ENCODE measurements at places on chromosomes 5 and 9.

DNA sequence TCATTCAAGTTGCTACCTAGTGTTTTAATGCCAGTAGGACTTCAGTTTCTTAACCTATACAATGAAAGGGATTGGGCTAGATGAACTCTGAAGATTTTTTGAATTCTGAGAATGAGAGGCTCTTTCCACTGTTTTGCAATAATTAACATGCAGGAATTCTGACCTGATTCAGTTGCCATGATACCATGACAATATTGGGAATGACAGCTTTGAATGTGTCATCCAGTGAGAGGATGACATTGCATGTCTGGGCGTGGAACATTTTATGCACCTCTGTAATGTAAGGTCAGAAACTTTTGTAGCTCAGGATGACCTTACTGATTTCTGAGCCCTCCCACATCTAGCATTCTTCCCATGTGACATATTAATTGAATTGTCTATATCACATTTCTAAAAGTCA is 30.6 kb upstream of the SPINK5 start:
- no peaks in the 10 kb centered on the region for H3K36me3 ChIP-seq
- no peaks in the 10 kb centered on the region for H3K27me3 ChIP-seq
- no peaks in the 10 kb centered on the region for H3K4me1 ChIP-seq
- no peak overlapping the region for H3K4me3 ChIP-seq

- H3K4me1 ChIP-seq = peaks cover 6% of the 10 kb centered on the region
- no peaks in the 10 kb centered on the region for H3K36me3 ChIP-seq
- peaks cover 79% of the 10 kb centered on the region for H3K27me3 ChIP-seq
- DNase-seq = no peak
These were observed 55.5 kb downstream of the TMOD1 start for GRCh38 chr9:97556721-97557605.

DNA sequence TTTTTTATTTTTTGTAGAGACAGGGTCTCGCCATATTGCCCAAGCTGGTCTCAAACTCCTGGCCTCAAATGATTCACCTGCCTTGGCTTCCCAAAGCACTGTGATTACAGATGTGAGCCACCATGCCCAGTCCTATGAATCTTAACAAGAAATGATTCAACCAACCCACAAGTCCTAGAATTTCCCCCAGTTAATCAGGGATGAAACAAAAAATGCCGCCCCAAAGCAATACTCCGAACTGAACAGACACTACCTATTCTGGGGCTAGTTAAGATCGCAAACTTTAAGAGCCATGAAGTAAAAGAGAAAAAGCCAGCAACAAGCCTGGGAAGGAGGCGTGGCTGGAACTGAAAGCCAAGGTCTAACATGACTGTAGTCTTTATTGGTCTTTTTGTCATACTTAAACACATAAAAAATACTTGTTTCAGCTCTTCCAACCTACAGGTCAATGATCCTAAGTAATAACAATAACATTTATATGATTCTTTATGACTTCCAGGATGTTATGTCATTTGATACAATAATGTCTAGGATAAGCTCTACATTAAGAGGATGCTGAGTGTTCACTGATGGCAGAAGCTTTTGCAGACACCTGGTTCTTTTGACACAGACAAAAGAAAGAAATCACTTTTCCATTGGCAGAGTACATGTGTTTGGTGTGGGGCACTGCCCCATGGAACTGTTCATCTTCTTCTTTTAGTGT is 361.1 kb upstream of the TLE4 start:
- H3K36me3 ChIP-seq = no peaks in the 10 kb centered on the region
- H3K27me3 ChIP-seq = no peaks in the 10 kb centered on the region
- no peak overlapping the region for H3K4me3 ChIP-seq
- no peak for DNase-seq
- H3K4me1 ChIP-seq = no peaks in the 10 kb centered on the region

GRCh38 chr9:105305856-105306255 is 61.4 kb downstream of the SLC44A1 start:
- H3K4me3 ChIP-seq = no peak overlapping the region
- H3K36me3 ChIP-seq = peaks cover under 1% of the 10 kb centered on the region
- H3K4me1 ChIP-seq = no peaks in the 10 kb centered on the region
- DNase-seq = no peak
- H3K27ac ChIP-seq = no peak overlapping the region

All from effector memory CD8-positive, alpha-beta T cell (primary cell).